Occipital lobe (tissue), 3 donors: ENCODE measurements at places on chromosomes 11 and 22. TPM values are rescaled to one million over a fixed set of nuclear protein-coding genes. Genes with fewer than 3 reads are reported as not detected.

GRCh38 chr11:33692013-33692504 is 8.6 kb downstream of the C11orf91 start:
- DNase-seq, result peak; percentile 75

DNA sequence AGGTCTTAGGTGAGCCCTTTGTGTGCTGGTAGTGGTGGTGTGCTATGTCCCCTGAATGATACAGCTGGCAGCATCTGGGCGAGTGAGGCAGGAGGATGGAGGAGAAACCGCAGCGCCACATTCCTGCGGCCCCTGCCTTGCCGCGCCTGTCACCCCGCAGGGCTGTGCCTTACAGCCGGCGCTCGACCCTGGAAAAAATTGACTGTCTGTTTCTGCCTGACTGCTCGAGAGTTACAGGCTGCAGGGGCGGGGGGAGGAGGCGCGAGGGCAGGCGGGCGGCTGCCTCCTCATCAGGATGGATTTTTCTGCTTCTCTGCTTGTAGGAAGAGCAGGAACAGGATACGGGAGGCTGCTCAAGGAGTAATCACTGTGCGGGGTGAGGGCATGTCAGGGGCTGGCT is 443.4 kb downstream of the MIAT start:
- no peak for DNase-seq

DNA sequence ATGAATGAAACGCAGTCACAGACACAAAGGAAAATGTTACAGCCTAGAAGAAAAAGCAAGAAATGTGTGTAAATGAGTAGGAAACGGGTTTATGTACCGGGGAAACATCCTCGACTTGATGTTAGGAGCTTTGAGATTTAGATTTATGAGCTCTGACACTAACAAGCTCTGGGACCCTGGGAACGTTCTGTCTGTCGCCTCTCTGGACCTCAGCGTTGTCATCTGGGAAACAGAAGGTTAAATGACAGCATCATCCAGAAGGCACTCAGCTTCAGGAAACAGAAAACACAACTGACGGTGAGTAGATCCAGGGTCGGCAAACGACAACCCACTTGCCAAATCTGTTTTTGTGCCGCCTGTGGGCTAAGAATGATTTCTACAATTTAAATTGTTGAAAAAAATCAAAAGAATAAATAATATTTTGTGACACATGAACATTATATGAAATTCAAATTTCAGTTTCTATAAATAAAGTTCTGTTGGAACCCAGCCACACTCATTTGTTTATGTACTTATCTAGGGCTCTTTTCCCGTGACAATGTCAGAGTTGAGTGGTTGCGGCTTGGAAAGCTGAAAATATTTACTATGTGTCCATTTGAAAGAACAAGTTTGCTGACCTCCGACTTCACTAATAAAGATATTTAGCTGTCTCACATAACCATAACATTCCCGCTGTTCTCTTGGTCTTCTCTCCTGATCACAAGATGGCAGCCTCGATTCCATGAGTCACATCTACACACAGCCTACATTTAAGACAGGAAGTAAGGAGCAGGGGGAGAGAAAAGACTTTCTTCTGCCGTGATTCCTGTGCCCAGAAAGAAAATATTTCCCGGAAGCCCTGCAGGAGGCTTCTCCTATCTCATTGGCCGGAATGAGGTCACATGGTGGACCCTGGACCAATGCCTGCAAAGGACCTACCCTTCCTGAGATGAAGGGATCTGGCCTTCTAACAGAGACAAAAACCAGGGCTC is 47.1 kb upstream of the SYT13 start:
- no peak for DNase-seq

GRCh38 chr22:43819421-43819921 is 7.4 kb upstream of the EFCAB6 start:
- DNase-seq, result no peak

Gene SNU13
- total RNA-seq, result 62.9 TPM

GRCh38 chr11:26632691-26633159 is 60.7 kb upstream of the MUC15 start:
- DNase-seq, result no peak

- no peak for DNase-seq
These were observed 10.9 kb downstream of the SMCO4 start for GRCh38 chr11:93532281-93532789.

Gene GRAP2
- 2.7 TPM for total RNA-seq

DNA sequence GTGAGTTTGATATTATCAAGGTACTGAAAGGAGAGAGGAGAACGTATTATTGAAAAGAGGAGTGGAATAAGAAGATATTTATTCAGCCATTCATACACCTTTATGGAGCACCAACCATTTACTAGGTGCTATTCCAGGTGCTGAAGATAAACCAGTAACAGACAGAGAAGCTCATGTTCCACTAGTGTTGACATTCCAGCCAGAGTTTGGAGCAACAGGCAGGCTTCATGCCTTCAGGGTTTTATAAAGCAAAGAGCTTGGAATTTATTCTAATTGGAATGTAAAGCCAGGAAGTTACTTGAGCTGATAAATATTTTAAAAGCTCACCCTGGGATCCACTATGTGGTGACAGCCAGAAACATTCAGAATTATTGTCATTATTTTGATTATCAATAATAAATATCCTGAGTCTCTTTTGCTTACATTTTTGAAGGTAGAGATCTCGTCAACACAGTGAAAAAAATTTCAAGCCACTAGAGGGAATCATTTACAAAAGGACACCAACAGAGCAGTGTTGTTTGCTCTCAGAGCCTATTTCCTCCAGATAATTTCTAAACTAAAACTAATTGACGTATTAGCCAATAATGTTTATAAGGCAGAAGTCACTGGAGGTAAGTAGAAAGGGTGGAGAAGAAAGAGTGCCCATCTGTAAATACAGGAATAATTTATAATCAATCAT is 172.0 kb downstream of the KCNA4 start:
- no peak for DNase-seq

GRCh38 chr11:27886857-27887256 is 186.6 kb upstream of the BDNF start:
- no peak for DNase-seq

DNA sequence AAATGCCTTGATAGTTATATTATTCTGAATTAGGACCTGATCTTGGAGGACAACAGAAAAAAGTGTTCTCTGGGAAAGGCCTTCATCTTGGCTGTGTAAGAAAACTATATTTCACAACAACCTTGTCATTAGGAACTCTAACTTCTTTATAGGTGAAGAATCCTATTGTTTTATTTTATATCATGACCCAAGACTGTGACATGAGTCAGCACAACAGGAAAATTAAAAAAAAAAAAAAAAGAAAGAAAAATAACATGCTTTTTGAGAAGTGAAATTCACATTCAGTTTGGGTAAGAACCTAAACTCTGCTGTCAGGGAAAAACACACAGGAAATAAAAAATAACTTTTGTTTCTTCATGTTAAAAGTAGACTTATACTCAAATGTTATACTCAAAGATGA is 11.7 kb upstream of the FOLR2 start:
- no peak for DNase-seq

DNA sequence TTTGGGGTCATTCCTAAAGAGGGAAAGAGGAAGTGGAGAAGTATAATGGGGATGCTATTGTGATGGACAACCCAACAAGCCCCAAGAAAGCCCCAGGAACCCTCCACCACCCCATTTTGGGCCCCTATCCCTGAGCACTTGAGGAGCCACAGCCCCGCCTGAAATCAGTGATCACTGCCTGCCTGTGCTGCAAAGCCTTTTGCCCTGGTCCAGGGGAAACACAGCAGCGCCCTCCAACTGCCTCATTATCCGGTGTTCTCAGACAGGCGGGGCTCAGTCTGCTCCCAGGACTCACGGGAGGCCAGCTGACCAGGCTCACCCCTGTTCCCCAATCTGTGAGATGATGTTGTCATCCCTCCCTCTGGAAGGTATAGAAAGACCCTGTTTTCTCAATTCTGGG is 44.7 kb upstream of the TTC12 start:
- DNase-seq, result no peak

- DNase-seq, result no peak
These were observed 43.0 kb upstream of the RTL6 start for GRCh38 chr22:44540756-44541670.

- no peak for DNase-seq
These were observed 1473.6 kb downstream of the BRD1 start for GRCh38 chr22:48354096-48354495.

- DNase-seq, result no peak
These were observed 43.3 kb downstream of the MYEOV start for GRCh38 chr11:69337211-69337721.

Gene ANO3
- total RNA-seq, result 6.7 TPM

DNA sequence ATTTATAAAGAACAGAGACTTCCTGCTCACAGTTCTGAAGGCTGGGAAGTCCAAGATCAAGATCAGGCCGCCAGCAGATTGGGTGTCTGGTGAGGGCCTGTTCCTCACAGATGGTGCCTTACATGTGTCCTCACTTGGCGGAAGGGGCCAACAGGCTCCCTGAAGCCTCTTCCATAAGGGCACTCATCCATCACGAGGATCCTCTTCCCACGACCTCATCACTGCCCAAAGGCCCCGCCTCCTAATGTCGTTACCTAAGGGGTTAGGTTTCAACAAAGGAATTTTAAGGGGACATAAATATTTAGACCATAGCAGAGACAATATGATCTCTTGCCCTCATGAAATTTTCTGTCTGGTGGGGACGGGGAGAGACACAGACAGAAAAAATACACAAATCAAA is 18.6 kb downstream of the TP53AIP1 start:
- no peak for DNase-seq

GRCh38 chr11:117878939-117879475 is 2.5 kb upstream of the FXYD6 start:
- DNase-seq, result no peak

DNA sequence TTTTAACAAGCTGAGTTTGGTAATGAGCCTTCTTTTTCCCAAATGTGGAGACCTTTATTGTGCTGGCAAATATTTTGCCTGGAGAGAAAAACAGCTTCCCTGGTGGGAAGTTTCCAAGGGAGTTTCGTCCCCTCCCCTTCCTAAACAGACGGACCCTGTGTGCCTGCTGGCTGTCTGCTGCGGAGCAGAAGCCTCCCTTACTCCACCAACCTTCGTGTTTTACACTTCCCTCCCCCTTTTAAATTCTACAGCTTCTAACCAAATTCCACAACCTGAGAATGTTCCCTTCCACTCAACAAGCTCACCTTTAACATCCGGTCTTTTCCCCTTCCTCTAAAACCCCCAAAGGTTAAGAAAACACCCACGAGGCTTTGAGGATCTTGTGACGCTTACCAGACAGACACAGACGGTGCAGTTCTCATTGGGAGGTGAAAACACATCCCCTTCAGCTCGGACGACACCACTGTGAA is 17.1 kb downstream of the VWCE start:
- no peak for DNase-seq

GRCh38 chr22:39361496-39361895 is 11.7 kb downstream of the SYNGR1 start:
- no peak for DNase-seq

GRCh38 chr22:43101306-43101705 is 9.2 kb upstream of the BIK start:
- DNase-seq, result no peak

Gene ADORA2A
- 8.0 TPM for total RNA-seq

DNA sequence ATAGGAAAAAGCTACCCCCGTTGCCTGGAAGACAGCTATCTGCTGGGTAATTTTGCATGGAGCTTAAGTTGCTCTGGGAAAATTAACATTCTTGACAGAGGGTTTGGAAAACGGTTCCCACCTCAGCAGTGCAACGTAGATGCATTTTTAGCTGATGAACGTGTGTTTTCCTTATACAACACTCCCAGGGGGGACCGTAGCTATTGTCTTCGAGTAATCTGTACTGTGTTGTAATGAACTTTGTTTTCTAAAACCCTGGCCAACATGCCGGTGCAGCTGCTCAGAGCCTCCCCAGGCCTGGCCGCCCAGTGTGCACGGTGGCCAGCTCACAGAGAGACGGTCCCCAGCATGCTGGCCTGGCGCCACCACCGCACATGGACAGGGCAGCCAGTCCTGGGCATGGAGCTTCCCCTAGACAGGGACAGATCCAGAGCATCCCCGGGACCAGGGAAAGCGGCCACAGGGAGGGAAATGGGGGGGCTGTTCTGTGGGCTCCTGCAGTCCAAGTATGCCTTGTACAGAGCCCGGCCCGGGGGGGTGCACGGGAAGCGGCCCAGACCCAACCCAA is 2.2 kb downstream of the TNNT3 start:
- DNase-seq, result no peak

GRCh38 chr11:66743271-66743968 is 14.4 kb upstream of the SPTBN2 start:
- DNase-seq, result no peak

DNA sequence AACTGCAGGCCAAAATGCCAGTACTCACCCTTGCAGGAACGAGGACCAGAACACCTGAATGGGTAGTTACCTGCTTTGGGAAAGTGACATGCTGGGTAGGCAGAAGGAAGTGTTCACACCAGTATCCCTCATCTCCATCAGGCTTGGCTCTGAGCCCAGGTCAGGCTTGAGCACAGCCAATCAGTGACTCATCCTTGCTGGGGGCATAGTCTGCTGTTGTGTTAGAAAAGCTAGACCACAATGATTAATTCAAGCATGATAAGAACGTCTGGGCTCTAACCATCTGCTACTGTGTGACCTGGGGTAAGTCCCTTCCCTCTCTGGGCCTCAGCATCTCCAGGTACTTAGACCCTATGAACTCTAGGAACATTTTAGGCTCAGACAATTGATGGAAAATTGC is 450.4 kb downstream of the MIAT start:
- peak; percentile 45 for DNase-seq
